ENCODE measurements at places on chromosomes 13 and 19. TPM values are rescaled to one million over a fixed set of nuclear protein-coding genes. Genes with fewer than 3 reads are reported as not detected.

DNA sequence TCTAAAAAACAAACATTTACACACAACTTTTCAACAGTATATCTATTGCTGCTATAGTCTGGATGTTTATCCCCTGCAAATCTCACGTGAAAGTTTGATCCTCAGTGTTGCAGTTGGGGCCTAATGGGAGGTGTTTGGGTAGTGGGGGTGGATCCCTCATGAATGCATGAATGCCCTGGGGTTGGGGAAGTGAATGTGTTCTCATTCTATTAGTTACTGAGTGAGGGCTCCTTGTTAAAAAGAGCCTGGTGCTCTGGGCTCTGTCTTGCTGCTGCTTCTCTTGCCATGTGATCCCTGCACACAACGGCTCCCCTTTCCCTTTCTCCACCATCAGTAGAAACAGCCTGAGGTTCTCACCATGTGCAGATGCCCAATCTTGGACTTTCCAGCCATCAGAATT is 242.7 kb upstream of the HTR2A start:
- DNase-seq: no peak

DNA sequence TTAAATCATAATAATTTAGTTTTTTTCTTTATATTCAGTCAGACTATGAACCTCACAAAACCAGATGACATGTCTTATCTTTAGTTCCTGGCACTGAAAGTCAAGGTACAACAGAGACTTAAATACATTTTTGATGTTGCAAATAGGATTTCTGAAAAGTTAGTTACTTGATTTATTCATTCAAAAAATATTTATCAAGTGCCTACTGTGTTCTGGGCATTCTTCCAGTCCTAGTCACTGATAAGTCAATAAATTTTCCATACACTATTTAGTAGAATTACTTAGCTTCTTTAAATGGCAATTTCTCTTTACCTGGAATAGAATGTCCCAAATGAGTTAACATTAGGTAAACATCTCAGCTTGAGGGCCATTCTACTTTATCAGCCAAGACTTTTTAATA is 938.3 kb upstream of the PCDH9 start:
- no peak for DNase-seq

Gene KATNAL1
- total RNA-seq: 5.8 TPM

DNA sequence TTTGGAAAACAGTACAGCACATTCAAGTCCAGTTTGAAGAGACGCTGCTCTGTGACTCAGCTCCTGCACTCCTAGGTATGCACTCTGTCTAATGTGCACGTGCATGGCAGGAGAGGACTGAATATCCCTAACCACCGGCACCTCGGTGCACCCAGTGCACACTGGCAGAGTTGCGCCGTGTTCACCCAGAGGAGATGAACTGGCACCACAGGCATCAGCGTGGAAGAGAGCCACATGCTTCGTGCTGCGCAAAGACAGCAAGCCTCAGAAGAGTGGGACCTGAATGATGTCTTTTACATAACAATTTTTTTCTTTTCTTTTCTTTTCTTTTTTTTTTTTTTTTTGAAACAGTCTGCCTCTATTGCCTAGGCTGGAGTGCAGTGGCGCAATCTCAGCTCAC is 122.3 kb downstream of the DPF1 start:
- no peak for DNase-seq

Gene CERS1
- 0.17 TPM for total RNA-seq

GRCh38 chr19:35396240-35396885 is 25.5 kb downstream of the GPR42 start:
- no peak for DNase-seq

DNA sequence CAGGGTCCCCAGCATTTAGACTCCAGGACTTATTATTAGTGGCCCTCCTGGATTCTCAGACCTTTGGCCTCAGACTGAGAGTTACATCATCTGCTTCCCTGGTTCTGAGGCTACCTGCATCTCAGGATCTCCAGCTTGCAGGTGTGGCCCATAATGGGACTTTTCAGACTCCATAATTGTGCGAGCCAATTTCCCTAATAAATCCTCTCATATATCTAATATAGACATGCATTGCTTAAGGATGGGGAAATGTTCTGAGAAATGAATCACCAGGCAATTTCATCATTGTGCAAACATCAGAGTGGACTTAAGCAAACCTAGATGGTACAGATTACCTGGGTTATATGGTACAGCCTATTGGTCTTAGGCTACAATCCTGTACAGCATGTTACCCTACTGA is 116.5 kb upstream of the FBXL3 start:
- no peak for DNase-seq

- DNase-seq: no peak
Measured at GRCh38 chr19:48364598-48365348, 606 bp downstream of the SYNGR4 start.

DNA sequence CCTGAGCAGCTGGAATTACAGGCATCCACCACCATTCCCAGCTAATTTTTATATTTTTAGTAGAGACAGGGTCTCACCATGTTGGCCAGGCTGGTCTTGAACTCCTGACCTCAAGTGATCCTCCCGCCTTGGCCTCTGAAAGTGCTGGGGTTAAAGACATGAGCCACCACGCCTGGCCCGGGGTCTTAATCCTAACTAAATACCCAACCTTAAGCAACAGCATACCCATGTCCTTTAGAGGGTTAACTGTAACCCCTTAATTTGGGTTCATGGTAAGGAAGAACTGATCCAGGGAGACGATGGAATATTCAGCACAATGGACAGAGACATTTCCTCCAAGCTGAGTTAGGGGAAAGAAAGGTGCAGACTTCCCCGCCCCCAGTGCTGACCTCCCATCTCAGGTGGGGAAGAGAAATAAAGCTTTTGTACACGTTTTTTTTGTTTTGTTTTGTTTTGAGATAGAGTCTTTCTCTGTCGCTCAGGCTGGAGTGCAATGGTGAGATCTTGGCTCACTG is 8.7 kb upstream of the GALP start:
- DNase-seq: no peak

Gene CCL25
- total RNA-seq: not detected

- no peak for DNase-seq
Measured at GRCh38 chr13:101565317-101565716, 112.8 kb downstream of the ITGBL1 start.

Measured in mucosa of descending colon (tissue), 3 donors.